ENCODE measurements at places on chromosomes 1 and 21.

DNA sequence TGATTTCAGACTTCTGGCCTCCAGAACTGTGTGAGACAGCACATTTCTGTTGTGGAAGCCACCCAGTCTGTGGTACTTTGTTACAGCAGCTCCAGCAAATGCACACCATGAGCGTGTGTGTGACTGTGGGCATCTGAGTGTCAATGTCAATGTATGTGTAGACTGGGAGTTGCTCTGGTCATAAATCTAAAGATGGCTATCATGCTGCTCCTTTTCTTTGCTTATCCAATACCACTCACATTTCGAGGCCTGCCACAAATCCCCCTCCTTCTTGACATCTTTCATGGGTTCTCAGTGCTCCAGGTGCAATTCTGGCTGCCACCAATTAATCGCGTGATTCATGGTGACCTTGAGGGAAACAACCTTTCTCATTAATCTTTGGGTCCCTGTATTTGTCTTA, 141.2 kb downstream of the RWDD3 start:
- DNase-seq, result no peak

DNA sequence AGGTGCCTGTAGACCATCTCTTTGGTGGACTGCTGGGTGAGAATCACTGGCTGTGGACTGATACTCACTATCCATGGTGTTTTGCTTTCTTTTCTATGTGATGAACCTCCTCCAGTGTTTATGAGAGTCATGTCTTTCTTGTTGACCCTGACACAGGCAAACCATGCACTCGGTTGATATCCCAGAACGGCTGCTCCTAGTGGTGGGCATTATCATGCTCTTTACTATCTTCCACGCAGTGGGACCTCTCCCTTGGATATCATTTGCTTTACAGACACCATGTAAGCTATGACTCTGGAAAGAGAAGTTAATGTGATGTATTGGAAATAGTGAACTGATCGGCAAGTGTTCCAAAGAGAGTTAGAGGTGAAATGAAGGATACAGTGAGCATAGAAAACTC, 1455.6 kb downstream of the BRINP3 start:
- no peak for DNase-seq

- DNase-seq, result no peak
Observed at GRCh38 chr1:30451532-30452125, 271.8 kb downstream of the MATN1 start.

- no peak for DNase-seq
Observed at GRCh38 chr1:14149431-14149830, 449.1 kb upstream of the KAZN start.

- DNase-seq, result no peak
Observed at GRCh38 chr1:197062692-197063091, 4.4 kb downstream of the F13B start.

DNA sequence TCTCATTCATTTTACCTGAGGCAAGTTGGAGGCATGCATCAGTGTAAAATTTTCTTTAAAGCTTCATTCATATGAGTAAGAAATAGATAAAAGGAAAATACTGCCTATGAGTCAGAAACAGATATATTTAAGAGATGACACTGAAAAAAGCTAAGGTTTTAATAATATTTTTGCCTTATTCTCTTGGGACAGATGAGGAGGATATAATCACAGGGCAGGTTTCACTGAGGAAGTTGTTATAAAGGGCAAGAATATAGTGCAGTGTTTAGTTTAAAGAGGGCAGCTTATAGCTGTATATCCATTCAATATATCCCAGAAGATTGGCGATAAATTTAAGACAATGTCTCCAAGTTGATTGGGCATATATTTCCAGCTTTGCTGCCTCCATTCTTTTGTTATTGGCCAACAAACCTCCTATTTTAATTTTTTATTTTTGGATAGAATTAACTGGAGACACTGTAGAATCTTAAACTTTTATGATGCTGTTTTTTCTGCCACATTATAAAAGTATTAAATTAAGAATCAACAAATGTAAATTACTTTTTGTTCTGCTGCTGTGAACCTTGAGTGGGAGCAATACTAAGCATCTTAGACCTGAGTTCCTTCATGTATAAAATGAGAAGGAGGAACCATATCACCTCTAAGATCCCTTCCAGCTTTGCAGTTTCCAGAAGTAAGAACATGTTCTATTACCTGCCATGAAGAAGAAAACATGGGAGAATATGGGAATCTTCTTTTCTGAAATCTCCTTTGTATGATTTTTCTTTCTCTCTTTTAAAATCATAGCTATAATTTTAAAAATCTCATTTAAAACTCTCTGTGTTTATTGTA, 171.6 kb downstream of the S1PR1 start:
- no peak for DNase-seq

GRCh38 chr21:23684431-23684830, 1922.8 kb downstream of the MRPL39 start:
- no peak for DNase-seq

- DNase-seq, result no peak
Observed at GRCh38 chr1:29452463-29453230, 216.3 kb downstream of the PTPRU start.

GRCh38 chr1:150210706-150211105, 25.2 kb downstream of the ANP32E start:
- no peak for DNase-seq

DNA sequence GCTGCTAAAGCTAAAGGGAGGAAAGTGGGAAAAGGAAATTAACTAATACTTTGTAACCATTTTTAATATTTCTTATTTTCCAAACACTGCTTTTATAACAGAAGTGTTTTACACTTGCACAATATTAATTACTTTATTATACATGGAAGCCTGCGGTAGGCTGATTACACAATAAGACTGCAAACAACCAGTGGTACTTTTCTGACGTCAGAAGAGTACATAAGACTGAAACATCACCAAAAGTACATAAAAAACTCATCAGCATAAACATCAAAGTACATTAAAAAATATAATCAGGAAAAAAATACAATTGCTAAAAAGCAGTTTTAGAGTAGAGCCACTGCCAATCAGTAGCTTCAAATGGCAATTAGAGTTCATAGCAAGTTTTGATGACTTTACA, 4.6 kb downstream of the ZNF281 start:
- DNase-seq, result no peak

DNA sequence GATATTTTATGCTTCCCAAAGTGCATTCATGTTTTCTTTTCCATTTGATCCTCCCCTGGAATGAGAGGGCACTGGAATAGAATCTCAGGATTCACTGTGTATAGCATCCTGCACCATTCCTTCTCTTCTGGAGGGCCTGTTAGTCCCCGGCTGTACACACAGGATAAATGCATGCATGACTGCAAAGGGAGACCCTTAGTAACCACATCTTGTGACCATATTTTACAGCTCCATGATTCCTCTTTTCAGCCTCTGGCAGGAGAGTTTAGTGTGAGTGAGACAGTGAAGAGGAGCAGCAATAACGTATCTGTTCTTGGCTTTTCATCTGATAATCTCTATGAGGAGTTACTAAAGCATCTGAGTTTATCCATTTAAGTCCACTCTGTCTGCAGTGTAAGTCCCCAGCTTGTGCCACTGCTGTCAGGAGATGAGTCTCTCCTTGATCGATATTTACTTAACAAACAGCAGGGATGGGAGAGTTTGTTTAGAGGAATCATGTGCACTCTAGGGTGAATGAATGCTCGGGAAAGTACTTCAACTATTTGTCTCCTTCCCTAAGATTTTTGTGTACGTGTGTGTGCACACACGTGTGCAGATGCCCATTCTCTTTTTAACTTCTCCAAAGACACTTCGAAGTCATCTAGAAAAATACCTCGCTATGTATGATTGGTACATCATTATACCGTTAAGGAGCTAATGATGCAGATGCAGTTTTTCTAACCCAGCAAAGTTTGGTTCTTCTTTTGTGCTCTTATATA, 41.1 kb downstream of the PROX1 start:
- no peak for DNase-seq

- DNase-seq, result no peak
Observed at GRCh38 chr1:207335695-207336363, 14.4 kb downstream of the CD55 start.

GRCh38 chr1:30790850-30791778, 33.5 kb upstream of the LAPTM5 start:
- no peak for DNase-seq

- no peak for DNase-seq
Observed at GRCh38 chr21:15625363-15625762, 104.4 kb upstream of the USP25 start.

- no peak for DNase-seq
Observed at GRCh38 chr1:2413495-2414296, 1.3 kb upstream of the PEX10 start.

- no peak for DNase-seq
Observed at GRCh38 chr1:240465531-240465940, 146.4 kb downstream of the GREM2 start.
